ENCODE measurements at places on chromosomes 4 and X.

DNA sequence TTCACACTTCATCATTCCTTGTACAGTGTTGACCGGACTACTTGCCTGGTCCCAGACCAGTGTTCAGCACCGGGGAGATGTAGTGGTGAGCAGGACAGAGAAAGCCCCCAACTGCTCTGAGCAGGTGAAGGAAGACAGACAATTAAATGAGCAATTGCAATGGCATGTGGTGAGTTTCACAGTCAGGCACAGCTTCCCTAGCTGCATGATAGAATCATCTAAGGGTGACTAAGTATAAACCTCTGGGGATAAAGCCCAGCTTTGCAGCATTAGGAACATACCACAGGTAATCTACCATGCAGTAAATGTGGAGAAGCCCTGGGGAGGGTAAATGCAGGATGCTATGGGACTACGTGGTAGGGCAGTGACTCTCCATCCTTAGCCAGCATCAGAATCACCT lies 47.8 kb downstream of the TMA16 start:
- DNase-seq = peak; percentile 85

GRCh38 chr4:119656342-119656741 lies 27.7 kb upstream of the PDE5A start:
- no peak for DNase-seq

GRCh38 chrX:10598540-10598939 lies 21.8 kb downstream of the MID1 start:
- DNase-seq = no peak

GRCh38 chr4:94409962-94410361 lies 41.8 kb upstream of the PDLIM5 start:
- DNase-seq = no peak

- peak; percentile 13 for DNase-seq
Observed at GRCh38 chr4:1246111-1246881, 2.6 kb downstream of the CTBP1 start.

DNA sequence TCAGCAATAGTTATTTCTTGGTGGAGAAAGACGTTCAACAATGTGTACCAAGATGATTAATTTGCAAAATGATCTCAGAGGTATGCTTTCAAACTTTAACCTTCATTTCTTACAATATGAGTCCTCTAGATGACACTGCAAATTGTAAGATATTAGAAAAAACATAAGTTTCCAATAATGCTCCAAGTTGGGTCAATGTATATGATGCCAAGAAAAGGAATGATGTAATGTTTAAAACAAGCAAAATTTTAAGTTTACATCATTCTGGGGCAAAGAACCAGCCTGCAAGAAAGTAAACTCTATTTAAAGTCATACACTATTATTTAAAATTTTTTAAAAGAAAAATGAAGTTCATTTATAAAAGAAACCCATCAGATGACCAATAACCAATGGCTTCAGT lies 56.1 kb downstream of the PRSS12 start:
- no peak for DNase-seq

DNA sequence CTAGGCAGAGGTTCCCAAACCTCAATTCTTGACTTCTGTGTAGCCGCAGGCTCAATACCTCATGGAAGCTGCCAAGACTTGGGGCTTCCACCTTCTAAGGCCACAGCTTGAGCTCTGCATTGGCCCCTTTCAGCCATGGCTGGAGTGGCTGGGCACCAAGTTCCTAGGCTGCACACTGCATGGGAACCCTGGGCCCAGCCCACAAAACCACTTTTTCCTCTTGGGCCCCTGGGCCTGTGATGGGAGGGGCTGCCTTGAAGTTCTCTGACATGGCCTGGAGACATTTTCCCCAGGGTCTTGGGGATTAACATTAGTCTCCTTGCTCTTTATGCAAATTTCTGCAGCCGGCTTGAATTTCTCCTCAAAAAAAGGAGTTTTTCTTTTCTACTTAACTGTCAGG lies 14.0 kb upstream of the LOC101059915 start:
- no peak for DNase-seq

DNA sequence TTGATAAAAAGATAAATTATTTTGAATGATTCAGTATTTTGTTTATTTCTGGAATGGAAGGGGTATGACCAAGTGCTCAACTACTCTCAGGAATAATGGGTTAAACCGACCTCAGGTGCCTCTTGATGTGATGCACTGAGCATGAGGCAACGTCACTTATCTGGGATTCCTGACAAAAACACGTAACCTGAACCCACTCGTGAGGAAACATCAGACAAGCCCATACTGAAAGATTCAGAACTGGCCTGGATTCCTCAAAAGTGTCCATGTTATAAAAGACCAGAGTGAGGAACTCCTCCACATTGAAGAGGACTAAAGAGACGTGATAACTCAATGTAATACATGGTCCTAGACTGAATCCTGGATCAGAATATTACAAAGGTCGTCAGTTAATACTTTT lies 144.0 kb downstream of the FNIP2 start:
- no peak for DNase-seq

GRCh38 chr4:189592890-189593289 lies 347.8 kb upstream of the FRG1 start:
- DNase-seq = no peak

DNA sequence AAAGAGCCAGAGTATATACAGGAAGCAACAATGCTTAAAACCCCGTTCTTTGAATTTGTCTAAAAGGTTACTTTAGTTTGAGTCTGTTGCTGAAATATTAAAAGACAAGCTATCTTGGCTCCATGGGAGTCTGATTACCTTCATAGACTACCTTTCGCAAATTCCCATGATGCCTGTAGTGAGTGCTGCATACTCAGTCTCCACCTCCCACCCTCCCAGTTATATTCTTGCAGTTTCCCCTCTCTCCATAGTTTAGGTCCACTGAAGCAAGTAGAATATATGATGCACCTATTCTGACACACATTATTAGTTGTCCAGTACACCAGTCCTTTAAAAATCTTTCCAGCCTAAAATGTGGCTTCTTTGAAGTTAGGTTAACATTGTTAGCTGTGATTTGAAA lies 2.4 kb downstream of the CNKSR2 start:
- no peak for DNase-seq

- no peak for DNase-seq
Observed at GRCh38 chr4:80060804-80061203, 12.2 kb downstream of the ANTXR2 start.

DNA sequence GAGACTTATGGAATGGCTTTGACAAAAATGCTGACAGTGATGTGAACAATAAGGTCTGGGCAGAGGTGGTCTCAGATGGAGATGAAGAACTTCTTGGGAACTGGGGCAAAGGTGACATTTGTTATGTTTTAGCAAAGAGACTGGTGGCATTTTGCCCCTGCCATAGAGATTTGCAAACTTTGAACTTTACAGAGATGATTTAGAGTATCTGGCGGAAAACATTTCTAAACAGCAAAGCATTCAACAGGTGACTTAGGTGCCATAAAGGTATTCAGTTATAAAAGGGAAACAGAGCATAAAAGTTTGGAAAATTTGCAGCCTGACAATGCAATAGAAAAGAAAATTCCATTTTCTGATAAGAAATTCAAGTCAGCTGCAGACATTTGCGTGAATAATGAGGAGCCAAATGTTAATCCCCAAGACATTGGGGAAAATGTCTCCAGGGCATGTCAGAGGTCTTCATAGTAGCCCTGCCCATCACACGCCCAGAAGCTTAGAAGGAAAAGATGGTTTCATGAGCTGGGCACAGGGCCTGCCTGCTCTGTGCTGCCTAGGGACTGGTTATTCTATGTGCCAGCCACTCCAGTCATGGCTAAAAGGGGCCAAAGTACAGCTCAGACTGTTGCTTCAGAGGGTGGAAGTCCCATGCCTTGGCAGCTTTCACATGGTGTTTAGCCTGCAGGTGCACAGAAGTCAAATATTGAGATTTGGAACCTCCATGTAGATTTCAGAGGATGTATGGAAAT lies 782.2 kb downstream of the TRAM1L1 start:
- DNase-seq = no peak

DNA sequence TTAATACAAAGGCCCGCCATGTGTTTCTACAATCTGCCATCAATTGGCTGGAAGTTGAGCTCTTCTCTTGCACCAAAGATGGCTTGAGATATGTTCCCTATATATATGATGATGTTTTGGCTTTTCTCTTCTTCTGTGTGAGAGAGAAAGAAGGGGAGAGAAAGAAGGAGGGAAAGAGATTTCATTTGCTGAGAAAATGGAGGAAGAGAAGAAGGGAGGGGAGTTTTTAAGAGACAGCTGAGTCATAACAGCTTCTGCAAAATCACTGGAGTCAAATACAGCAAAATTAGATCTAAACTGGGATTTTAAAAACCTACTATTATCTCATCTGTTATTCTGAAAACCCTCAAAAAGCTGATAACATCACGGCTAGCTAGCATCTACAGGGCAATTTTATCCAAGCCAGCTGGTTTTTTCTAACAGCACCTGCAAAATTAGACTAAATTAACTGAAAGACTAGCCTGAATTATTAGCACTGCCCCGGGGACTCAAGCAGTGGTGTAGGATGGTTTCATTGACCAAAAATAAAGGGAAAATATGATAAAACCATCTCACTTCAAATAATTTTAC lies 647.6 kb upstream of the ACTRT1 start:
- DNase-seq = no peak

- no peak for DNase-seq
Observed at GRCh38 chr4:138796761-138797160, 218.8 kb upstream of the NOCT start.

GRCh38 chrX:53357799-53358530 lies 64.5 kb downstream of the SMC1A start:
- peak; percentile 12 for DNase-seq

DNA sequence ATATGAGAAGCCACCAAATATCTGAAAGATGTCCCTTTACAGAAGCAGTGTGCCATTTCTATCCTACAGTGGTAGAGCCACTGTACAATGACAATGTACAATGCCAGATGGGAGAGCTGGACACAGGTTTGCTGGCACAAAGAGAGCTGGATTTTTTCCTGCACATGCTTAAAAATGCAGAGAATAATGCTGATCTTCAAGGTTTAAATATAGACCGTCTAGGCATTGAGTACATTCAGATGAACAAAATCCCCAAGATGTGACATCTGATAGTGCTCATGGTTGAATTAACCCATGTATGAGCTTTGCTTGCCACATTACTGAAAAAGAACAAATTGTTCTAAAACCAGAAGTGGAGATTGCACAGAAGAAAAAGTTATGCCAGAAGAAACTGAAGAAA lies 11.7 kb downstream of the ADGRL3 start:
- DNase-seq = no peak

- no peak for DNase-seq
Observed at GRCh38 chr4:7411896-7412553, 22.7 kb downstream of the PSAPL1 start.

DNA sequence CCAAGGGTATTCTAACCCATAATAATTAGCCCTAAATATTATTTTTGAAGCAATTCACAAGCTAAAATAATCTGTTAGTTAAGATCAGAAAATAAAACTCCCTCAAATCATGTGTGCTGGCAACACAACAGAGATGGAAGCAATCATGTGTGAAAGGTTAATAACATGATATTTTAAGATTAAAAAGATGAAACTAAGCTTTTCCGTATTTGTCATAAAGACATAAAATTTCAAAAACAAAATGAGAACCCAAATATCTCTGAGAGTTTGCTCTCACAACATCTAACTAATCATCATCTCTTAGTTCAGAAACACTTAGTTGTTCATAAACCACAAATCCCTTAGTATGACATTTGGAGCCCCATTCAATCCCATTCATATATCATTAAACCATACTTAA lies 749.1 kb downstream of the CCSER1 start:
- DNase-seq = no peak

DNA sequence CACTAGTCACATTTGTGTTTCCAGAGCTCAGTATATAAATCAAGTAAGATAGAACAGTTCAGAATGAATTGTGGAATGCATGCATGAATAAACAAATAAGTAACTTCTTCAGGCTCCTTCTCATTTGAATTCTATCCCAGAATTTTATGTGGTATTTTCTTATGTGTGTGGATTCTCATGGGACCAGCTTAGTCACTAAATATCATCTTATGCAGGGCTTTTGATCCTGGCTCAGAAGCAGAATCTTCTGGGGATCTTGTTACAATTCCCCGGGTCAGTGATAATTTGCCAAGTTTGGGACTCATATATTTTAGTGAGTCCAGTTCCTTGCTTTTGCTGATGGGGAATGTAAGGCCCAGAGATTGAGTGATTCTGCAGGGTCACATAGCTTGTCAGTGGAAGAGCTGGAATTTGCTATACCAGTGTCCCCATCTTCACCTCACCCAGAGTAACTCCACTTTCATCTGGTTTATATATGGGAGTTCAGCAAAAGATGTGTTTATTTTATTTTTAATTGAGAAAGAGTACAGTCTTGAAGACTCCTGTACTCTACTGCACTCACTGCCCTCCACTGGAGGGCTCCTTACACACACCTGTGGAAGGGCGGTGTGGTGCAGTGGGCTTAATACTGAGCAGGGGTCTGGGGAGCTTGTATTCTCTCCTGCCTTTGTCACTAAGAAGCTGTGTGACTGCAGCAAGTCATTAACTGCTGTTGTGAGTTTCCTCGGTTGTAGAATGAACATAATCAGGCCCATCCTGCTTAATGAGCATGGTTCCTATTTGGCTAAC lies 198.2 kb upstream of the CXorf66 start:
- no peak for DNase-seq

DNA sequence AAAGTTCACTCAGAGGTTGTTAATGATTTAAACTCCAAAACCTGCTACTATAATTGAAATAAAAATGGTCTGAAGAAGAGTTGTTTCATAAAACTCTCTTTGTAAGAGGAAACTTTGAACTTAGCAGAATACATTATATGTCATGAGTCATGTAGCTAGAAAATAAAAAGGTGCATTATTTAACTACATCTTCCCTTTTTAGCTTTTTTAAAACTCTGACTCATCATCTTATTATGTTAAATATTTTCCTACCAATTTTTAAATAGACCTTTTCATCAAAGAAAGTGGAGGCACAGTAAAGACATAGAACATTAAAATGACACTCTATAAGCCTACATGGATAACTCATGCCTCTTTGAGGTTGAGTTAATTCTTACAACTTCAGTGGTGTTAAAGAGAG lies 1.2 kb upstream of the ZNF827 start:
- peak; percentile 59 for DNase-seq

- DNase-seq = no peak
Observed at GRCh38 chr4:68907788-68908700, 43.6 kb downstream of the UGT2A3 start.

DNA sequence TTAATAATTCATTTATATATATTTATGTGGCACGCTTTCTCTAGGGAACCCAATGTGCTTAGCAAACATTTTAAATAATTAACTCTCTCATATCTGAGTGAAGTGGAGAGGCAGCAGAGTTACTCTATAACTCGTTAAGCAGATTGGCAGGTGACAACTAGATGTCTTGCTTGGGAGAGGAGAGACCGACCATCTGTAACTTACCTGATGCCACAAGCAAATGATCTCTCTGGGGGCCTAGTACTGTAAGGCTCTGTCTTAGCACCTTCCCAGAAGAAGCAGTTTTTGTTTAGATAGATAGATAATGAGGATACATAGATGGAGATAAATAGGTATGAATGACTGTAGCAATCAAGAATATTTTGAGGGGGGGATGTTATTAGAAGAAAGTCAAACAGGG lies 11.9 kb upstream of the SEL1L3 start:
- DNase-seq = no peak

- no peak for DNase-seq
Observed at GRCh38 chr4:112279025-112279881, 6.5 kb downstream of the TIFA start.

All from ELR (cell line).